ENCODE measurements at places on chromosomes 12 and 14.
A peak's percentile ranks its signal among the peaks of the same experiment; 100 is the strongest.

GRCh38 chr14:99774556-99775307, 18.5 kb upstream of the EML1 start:
- DNase-seq: peak; percentile 71

DNA sequence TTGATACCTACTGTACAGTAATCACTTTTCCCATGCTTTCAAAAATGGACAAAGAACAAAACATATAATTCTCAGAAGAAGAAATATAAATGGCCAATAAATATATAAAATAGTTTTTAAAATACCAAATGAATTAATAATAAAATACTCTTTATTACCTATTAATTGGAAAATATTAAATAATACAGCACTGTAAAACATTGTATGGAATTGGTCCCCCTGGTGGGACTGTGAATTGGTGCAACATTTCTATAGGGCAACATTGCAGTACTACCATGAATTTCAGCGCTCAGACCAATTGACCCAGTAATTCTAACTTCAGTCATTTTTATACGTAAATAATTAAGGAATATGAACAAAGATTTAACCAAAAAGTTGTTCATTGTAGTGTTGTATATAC, 162.6 kb downstream of the PELI2 start:
- no peak for DNase-seq

DNA sequence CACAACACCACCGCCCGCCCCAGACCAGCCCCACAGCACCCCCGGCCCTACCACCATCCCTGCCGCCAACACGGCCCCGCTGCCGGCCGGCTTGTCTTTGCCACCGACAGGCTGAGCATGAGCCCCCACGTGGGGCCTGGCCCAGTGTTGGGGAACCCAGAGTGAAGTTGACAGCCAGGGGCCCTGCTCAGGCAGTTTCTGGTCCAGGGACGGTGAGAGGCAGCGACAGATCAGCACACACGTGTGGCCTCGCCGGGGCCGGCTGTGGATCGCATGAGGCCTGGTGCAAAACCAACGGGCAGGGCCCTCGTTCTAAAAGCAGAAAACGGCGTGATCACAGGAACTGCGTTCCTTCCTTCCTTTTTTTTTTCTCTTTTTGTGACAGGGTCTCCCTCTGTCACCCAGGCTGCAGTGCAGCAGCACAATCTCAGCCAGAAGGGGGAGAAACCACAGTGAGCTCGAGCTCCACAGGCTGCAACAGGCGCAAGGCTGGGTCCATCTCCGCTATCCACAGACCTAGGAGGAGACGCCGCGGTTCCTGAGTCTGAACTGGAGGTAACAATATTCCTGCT, 50.5 kb upstream of the FBRSL1 start:
- no peak for DNase-seq

GRCh38 chr14:71452987-71453386, 479.2 kb upstream of the RGS6 start:
- DNase-seq: no peak

DNA sequence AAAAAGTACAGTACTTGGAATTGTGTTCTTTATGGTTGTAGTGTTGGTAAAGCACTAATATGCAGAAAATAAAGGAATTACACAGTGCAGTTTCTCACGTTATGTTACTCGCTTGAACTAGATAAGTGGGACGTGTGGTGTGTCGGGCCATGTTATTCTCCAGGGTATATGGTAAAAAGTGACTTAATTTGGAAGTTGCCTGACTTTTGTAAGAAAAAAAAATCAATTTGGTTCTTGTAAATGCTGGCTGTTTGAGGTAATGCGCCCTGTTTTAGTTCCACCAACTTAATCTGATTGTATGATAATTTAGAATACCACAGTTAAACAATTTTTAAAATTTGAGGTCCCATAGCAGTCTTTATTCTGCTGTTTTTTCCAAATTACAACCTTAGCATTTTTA, 4.1 kb downstream of the ARF6 start:
- DNase-seq: no peak

DNA sequence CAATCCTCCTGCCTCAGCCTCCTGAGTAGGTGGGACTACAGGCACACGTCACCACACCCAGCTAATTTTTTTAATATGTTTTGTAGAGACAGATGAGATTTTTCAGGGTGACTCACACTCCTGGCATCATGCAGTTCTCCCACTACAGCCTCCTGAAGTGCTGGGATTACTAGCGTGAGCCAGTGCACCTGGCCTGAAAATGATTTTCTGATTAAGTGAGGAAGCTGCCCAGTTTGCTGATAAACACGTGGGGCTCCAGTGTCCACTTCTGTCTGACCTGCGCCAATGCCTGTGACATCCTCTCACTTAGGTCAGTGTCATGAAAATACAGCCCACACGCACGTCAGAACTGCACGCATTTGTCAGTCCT, 37.0 kb upstream of the SFSWAP start:
- DNase-seq: no peak

- no peak for DNase-seq
These were observed 2.1 kb downstream of the SDR9C7 start for GRCh38 chr12:56932146-56932545.

GRCh38 chr14:59186306-59186705, 2.2 kb upstream of the DAAM1 start:
- no peak for DNase-seq

DNA sequence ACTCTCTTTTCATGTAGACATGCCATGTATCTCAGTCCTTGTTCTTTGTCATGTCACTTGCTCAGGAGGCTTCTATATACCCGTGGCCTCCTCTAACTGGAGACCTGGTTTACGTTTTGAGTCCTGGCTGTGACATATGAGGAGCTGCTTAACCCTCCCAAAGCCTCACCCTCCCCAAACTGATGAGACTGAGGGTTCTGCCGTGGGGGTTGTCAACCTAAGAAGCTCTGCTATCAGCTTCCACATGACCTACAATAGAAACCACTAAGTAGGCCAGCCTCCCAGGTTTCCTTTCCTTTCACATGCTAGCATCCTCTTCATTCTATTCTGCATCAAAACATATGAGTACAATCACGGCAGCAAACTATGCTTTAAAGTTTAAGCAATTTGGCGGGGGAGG, 76.8 kb upstream of the WSCD2 start:
- no peak for DNase-seq

DNA sequence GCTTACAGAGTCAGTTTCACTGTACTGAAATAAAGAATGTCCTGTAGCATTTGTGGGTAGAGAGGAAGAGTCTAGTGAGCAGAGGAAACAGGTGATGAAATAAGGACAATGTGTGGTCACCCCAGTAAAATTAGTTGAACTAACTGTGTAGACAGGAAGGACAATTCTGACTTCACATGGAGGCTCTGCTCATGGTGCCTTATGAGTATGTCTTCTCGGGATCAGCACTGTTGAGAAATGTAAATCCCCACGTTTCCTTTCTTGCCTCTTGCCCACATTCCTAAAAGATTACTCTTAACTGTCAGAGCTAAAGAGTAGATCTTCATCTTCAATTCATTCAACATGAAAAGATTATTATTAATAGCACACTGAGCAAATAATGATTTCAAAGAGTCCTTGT, 113.2 kb upstream of the FLRT2 start:
- DNase-seq: no peak

GRCh38 chr12:47270782-47271664, 191.3 kb upstream of the AMIGO2 start:
- DNase-seq: no peak

- DNase-seq: no peak
These were observed 13.3 kb downstream of the TGFB3 start for GRCh38 chr14:75968456-75968855.

All from right hindlimb (tissue), 1 donor.